ENCODE measurements at places on chromosomes 7 and 10.

DNA sequence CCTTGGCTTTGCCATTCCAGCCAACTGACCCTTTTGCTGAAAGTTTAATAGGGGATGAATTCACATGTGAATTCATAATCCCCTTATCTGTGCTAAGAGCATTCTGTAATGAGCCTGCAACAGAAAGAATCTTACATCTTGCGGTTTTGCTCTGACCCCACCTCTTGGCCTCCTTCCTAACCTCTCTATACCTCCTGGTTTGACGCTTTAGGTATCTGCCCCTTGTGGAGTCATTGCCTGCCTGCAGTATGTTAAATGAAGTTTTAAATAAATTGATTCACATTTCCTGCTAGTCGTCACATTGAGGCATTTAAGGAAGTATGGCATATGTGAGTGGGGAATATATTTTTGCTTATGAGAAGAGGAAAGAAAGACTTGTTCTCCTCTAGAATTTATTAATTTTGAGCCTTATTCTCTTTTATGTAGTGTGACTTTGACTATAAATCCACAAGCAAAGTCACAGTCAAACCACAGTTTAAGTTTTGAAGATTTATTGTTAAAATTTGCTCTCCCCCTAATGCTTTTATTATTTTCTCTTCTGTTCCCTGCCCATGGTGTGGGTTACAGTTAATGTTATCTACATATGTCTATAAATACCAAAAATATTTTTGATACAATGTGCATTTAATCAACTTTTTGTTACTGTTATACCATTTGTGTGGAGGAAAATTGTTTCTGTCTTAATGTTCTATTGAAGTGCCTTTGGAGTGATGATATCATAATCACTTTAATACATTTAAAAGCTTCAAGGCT lies 60.9 kb downstream of the LRMDA start:
- DNase-seq = no peak

DNA sequence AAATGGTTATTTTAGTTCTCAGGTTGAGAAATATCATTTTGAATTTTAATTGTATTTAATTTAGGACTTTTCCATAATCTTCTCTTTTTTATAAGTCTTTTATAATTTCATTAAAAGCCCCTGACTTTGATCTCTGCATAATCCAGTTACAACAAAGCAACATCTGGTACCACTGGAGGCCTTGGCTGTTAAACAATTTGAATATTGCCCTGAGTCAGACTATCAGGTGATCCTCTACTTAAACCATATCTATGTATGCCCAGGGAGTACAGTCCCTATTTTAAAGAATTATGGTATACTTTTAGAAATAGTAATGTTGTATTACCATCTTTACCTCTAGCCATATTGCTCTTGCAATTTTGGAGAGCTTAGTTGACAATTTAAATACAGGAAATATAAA lies 119.1 kb downstream of the MAGI2 start:
- DNase-seq = no peak

DNA sequence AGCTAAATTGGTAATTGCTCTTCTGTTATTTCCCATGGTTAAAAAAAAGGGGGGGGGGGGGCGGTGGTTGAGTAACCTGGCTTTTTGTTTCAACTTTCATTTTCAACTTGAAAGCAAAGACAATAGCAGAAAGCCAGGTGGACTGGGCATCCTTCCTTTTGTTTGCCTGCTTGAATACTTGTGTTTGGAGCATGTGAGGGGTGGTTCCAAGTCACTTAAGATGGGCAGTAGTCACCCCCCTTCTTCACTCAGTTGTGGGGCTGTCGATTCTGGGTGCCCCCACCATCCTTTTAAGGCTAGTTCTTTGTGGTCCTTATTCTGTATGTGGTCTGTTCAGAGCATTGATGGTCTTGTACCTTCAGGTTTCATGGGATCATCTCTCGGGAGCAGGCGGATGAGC lies 165.6 kb upstream of the PRR15 start:
- DNase-seq = no peak

DNA sequence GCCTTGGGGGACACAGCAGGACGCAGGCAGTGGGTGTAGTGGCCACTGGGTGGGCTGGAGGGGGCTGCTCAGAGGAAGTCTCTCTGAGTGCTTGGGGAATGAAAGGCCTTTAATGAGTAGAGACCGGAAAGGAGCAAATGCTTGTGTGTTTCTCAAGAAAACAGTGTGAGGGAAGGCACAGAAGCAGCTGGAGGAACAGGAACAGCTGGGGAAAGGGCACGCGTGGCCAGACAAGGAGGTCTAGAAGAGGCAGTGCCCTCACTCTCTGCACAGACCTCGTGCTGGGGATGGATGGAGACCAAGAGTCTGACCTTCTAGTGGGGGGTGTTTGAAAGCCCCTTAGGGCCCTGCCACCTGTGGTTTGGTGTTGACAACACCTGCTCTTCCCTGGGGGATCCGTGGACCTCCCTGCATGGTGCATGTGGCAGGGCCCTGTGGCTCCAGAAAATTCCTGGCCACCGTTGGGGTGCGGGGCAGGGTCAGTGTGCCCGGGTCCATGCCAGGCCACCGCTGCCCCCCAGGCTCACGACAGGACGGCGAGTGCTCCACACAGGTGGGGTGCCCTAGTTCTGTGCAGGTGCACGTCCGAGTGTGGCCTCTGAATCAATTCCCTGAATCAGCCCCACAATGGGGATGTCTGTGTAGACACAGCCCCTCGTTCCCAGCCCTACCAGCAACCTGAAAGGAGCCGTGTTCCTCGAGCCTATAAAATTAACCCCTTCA lies 25.9 kb upstream of the FAM20C start:
- DNase-seq = no peak

GRCh38 chr7:94687810-94688209 lies 31.9 kb upstream of the SGCE start:
- DNase-seq = no peak

- DNase-seq = no peak
Observed at GRCh38 chr7:116872026-116872425, 9.6 kb downstream of the CAPZA2 start.

DNA sequence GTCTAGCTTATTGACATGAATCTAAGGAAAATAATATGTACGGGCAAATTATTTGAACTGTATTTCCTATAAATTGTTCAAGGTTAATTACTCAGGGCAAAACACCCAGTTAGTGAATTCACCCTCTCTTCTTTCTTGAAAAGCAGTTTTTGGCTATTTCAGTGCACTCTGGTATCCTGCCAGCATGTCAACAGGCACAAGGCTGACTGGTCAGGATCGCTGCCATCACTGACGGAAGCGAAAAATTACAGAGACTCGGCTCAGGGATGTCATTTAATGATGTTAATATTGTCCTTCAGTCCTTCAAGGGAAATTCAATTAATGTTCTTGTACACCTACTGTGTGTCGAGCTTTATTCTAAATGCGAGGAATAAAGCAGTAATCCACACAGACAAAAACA lies 28.3 kb upstream of the OLAH start:
- DNase-seq = no peak

DNA sequence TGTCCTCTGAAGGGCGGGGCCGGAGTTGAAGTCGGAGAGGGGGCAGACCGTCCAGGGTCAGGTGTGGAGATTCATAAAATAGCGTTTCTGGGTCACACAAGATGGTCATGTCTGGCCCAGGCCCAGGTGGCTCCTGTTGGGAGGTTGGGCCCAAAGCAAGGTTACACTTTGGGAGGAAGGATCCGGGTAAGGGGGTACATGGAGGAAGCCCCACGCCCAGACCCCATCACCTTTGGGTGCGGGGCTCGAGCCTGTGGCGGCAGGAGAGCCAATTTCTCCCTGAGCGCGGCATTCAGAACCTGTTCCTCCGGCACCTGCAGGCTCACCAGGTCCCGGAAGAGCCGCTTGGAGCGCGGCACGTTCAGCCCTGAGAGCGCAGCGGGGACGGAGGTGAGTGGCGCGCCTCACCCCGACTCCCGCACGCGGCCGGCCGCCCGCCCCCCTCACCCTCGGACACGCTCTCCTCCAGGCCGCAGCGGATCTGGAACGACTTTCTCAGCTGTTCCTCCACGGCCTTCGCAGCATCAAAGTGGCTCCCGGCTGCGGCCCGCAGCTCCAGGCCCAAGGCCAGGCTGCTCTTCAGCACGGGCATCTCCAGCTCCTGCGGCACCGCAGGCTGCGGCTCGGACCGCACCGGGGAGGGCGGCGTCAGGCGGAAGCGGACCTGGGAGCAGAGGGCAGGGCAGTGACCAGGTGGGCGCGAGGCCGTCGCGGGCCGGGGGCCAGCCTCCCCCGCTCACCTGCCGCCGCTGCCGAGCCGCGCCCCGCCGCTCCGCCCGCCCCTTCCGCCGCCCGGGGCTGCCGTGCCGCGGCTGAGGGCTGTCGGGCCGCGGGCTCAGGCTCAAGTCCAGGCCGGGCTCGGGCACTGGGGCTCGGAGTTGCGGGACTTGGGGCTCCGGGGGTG lies 644 bp downstream of the PPP1R35 start:
- no peak for DNase-seq

- DNase-seq = no peak
Observed at GRCh38 chr7:81534446-81534845, 235.4 kb downstream of the HGF start.

GRCh38 chr7:96303686-96304443 lies 18.0 kb downstream of the SLC25A13 start:
- DNase-seq = no peak

DNA sequence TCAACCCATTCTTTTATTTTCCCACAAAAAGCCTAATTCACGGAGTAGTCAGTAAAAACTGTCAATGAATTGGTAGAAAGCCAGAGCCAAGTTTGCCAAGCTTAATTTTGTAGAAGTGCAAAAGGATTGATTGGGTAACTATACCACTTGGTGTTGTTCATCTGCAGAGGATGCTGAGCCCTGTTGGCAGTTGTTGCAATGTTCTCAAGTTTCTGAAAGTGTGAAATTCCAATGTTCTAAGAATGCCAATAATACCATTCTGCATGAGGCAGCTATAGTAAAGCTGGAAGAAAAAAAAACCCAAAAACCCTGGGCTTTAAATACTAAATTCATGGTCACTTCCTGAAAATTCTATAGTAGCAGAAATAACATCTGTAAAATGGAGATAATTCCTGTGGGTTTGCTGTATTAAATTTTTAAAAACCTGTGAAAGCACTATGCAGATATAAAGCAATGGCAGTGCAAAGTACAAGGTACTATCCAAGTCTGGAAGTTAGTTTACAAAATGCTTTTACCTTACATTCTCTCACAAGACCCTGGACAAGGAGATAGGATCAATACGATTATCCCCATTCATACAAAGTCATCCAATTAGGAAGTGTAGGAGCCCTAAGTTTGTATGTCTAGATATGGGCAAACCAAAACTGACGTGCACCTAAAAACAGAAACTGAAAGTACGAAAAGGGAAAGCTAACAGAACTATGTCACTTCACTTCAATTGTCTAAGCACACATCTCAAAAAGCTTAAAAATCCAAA lies 6.0 kb upstream of the PON1 start:
- no peak for DNase-seq

- no peak for DNase-seq
Observed at GRCh38 chr10:118911363-118911762, 118.2 kb upstream of the NANOS1 start.

DNA sequence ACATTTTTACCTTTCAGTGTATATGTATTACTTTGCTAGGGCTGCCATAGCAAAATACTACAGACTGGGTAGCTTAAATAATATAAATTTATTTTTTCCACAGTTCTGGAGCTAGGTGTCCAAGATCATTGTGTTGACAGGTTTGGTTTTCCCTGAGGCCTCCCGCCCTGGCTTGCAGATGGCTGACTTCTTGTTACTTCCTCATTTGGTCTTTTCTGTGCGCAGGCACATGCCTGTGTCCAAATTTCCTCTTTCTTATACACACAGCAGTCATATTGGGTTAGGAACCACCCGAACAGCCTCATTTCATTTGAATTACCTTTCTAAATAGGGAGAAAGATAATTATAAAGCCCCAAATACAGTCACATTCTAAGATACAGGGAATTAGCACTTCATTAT lies 521.6 kb upstream of the SORCS1 start:
- no peak for DNase-seq

DNA sequence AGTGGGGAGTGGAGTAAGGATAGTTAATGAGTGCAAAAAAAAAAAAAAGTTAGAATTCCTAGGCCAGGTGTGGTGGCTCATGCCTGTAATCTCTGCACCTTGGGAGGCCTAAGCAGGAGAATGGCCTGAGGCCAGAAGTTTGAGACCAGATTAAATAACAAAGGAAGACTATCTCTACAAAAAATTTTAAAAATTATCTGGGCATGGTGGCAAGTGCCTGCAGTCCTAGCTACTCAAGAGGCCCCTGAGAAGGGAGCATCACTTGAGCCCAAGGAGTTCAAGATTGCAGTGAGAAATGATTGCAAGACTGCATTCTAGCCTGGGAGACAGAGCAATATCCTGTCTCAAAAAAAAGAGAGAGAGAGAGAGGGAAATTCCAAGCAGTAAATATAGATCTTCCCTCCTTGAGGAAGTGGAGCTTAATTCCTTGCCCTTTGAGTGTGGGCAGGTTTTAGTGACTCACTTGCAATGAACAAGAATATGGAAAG lies 19.5 kb upstream of the CSTF2T start:
- DNase-seq = no peak

DNA sequence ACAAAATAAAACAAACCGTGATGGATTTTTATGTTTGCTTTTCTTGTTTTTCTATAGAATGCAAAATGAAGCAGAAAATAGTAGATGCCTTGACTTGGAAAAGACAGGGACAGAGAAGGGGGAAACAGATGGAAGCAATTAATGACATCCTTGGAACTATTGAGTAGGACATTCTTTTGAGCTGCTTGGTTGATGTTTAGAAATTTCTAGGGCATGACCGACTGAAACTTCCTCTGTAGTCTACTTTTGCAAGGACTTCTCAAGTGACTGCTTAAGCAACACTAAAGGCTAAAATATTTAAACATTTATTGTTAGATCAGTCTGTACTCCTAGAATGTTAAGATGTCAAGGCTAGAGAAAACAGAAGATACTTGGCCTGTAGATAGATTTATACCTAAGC lies 49.4 kb downstream of the VCL start:
- no peak for DNase-seq

GRCh38 chr7:10128748-10129147 lies 844.9 kb upstream of the PHF14 start:
- no peak for DNase-seq

GRCh38 chr7:136312592-136312991 lies 335.4 kb upstream of the MTPN start:
- DNase-seq = no peak

GRCh38 chr7:105920766-105921165 lies 42.3 kb upstream of the CDHR3 start:
- DNase-seq = no peak

GRCh38 chr10:79399223-79399831 lies 46.1 kb downstream of the ZCCHC24 start:
- no peak for DNase-seq

DNA sequence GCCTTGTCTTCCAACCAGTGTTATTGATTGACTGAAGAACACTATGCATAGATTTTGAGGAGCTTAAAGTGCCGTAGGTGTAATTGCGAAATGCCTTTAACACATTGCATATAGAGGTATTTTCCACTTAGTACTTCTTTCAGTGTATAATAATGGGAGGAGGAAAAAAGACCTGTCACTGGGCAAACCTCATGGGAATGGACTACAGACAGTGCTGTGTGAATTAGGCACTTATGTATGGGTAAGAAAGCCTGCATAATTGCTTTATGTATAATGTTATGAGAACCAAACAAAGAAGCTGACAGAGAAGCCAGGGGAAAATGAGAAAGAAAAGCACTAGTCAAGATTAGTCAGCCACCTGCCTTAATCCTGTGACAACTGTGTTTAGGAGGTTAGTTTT lies 12.4 kb upstream of the SCRN1 start:
- DNase-seq = no peak
